RPMI8226 (cell line): ENCODE measurements at places on chromosomes 5 and 9.

GRCh38 chr9:114472765-114473446 is 32.4 kb downstream of the WHRN start:
- no peak for DNase-seq

GRCh38 chr9:4192450-4192849 is 107.4 kb downstream of the GLIS3 start:
- no peak for DNase-seq

DNA sequence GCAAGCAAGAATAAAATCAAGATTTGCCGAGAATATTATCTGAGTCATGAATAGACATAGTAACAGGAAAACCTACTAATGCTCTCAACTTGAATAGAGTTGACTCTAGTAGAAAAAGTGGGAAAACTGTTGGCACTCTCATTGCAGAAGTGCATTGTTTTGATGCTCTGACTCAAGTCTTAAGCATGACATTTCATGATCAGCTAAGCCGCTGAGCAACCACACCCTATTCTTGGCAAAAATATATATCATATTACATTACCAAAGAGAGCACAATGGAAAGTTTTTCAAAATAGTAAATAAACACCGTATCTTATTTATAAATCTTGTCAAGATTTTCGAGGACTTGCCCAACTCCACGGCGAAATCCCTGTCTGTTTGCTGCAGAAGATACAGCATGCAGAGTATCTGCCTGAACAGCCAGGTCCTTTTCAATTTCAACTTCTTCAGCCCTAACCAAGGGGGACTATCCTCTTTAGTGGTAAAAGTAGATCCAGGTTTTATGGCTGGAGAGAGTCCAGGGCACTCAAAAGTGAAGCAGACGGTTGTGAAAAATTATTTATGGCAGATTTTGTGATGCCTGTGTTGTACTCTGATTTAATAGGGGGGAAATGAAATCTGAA is 13.9 kb upstream of the ADAMTSL1 start:
- no peak for DNase-seq

- peak; percentile 60 for DNase-seq
Observed at GRCh38 chr5:135426102-135427082, 20.8 kb downstream of the DCANP1 start.

GRCh38 chr9:26605367-26605766 is 287.2 kb downstream of the CAAP1 start:
- no peak for DNase-seq

- DNase-seq: no peak
Observed at GRCh38 chr5:55416306-55416705, 108.5 kb downstream of the MTREX start.

DNA sequence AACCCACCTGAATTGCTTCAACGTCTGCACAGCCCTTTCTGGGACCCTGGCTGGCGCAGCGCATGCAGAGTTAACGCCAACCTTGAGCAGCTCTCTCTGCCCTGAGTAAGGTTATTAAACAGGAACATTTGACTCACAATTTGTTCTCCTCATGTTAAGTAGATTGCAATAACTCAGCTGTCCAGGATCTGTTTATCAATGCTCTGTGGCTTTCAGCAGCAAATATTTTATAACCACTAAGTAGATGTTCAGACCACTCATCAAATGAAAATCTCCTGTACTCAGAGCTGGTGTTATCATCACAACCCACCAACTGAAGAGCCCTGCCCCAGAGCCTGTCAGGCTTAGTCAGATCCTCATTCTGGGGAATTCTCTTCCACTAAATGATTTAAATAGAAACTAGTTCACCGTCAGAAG is 403.0 kb downstream of the ZNF608 start:
- DNase-seq: no peak

GRCh38 chr9:4496497-4496896 is 6.2 kb downstream of the SLC1A1 start:
- no peak for DNase-seq

- no peak for DNase-seq
Observed at GRCh38 chr9:24721621-24722020, 175.9 kb upstream of the IZUMO3 start.

- DNase-seq: no peak
Observed at GRCh38 chr9:131605770-131606590, 60.7 kb downstream of the PRRT1B start.

DNA sequence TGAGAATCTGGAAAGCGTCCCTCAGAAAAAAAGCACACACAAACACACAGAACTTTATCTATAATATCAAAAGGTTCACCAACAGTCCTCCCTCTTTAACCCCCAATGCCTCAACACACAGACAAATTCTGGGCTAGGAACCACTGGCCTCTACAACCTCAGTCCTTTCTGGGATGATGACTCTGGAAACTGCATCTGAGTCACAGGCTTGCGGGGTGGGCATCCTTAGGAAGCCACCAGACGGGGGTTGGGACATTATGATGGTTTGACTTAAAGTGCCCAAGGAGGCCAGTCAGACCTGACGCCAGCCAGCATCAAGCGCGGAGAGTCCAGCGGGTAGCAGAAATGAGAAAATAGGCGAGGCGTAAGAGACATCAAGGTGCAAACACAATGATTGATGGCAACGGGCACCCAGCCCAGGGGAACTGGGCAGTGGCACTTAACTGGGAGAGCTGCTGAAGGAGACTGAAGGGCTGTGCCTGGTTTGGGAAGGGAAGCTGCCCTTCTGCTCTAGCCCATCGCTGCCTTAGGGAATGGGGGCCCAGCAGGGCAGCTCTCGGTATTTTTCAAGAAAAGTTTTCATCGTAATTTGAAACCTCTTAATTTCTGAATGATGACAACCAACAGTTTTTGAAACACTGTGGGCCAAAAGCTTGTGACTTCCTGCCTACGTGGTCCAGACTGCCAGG is 20.7 kb downstream of the SPRY4 start:
- DNase-seq: no peak

GRCh38 chr9:110640736-110641135 is 27.9 kb upstream of the MUSK start:
- DNase-seq: no peak

- DNase-seq: no peak
Observed at GRCh38 chr5:59164041-59164830, 581.4 kb downstream of the RAB3C start.
